ENCODE measurements at places on chromosomes 3 and 15.
A peak's percentile ranks its signal among the peaks of the same experiment; 100 is the strongest.

DNA sequence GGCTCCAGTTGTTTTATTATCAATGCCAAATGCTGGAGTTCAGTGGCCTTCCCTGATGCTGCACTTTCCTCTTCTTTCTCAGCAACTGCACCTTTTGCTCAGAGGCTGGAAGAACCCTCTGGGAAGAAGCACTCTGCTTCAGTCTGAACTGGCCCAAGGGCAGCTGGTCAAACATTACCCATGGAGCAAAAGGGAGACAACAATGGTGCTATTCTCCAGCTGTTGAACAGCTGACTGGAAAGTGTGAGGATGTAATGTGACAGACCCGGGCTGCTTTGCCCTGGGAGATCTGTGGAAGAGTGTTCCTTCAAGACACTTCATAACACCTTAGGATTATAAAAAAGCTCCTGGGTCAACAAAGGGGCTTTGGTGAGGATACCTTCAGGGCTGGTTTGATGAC, 84.9 kb downstream of the EPHB1 start:
- no peak for DNase-seq

- DNase-seq = no peak
Observed at GRCh38 chr15:56866803-56867202, 51.6 kb upstream of the TCF12 start.

DNA sequence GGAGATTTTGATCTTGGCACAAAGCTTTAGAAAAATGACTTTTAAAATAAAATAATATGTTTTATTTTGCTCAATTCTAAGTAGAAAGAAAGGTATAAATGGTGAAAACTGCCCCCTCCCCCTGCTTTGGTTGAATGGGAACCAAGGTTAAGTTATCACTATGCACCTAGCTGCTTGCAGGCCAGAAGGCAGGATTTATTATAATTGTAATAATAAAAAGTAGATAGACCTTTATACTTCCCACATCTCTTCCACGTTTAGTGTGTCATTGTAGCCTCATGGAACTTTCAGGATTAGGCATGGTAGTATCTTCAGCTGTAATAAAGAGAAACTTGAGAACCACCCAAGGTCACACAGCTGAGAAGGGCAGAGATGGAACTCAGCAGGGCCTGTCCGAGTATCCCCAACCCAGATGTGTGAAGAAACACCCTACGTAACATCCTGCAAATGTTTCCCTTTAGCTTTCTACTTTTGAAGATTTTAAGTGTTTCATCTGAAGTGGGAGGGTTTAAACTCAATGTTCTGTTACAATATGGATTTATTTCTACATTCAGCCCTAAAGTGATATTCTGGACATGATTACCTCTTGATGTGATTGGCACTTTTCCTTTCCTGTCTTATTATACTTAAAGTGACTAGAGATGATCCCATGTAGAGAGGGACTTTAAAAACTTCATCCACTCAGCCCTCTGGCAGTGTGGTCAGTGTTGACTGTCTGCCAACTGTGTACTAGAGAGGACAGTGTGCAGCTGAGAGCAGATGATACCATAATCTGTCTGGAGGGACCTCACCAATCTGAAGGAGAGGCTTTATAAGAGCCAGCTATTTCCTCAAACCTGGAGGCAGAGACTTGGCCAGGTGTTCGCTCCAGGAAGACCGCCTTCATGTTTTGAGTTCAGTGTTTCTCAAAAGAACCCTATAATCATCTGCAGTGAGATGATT, 282.5 kb upstream of the TRIM42 start:
- no peak for DNase-seq

- no peak for DNase-seq
Observed at GRCh38 chr15:99514306-99514705, 51.5 kb upstream of the MEF2A start.

GRCh38 chr3:159416856-159417255, 571.8 kb upstream of the IL12A start:
- no peak for DNase-seq

DNA sequence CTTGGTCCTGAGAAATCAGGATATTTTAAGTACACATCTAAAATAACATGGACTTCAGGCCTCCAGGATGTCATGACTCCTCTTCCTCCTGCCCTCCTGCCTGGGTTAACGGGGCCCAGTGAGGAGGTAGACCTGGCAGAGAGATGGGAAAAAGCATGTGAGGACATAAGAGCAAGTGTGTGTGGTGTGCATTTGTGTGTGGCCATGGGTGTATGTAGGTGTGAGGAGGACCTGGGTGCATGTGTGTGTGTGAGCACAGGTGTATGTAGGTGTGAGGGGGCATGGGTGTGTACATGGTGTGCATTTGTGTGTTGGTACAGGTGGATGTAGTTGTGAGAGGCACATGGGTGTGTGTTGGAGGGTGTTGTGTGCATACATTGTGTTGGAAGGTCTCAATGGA, 105.4 kb downstream of the EPHB1 start:
- no peak for DNase-seq

DNA sequence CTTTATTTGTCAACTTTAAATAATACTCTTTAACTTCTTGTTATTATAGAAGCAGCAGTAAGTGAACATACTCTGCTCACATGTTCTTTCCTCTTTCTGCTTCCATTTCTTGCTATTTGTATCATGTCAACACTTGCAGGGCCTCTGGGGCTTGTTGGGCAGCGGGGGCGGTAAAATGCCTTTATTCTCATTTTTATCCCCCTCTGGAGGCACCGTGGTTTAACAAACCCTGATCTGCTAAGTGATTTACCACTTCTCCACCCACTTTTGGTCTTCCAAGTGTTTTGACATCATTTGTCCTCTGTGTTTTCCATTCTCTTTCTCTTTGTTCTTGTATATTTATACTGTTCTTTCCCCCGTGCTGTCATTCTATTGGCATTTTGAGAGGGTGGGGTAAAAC, 33.9 kb downstream of the SCN10A start:
- no peak for DNase-seq

GRCh38 chr3:56682462-56683121, 473 bp downstream of the TASOR start:
- DNase-seq = peak; percentile 53

DNA sequence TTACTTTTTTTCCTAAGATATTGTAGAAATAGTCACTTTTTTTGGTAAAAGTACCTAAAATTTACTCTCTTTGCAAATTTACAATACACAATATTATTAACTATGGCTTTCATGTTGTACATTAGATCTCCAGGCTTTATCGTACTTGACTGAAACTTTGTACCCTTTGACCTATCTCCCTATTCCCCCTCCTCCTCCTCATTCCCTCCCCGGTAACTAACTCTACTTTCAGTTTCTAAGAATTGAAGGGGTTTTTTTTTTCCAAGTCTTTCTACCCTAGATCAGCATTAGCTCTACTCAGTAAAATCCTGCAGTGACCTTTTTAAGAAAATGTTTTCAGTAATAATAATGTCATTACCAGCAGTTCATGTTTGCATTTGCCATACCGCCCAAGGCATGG, 10.1 kb downstream of the HACL1 start:
- DNase-seq = no peak

DNA sequence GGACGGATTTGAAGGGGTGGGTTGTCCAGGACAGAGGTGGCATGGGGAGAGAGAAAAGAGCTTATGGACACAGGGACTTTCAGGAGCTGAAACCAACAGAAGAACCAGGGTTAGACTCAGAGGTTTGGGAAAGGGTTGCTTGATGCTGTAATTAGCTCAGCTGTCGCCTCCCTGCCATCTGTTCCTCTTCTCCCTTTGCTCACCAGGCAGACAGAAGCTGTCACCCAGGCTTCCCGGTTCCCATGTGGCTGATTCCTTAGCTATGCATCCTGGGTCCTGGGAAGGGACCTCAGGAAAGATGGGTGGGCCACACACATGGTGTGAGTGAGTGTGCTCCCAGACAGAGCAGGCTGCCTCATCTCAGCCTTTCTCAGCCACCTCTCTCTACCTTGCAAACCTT, 14.1 kb downstream of the PTPN23 start:
- no peak for DNase-seq

DNA sequence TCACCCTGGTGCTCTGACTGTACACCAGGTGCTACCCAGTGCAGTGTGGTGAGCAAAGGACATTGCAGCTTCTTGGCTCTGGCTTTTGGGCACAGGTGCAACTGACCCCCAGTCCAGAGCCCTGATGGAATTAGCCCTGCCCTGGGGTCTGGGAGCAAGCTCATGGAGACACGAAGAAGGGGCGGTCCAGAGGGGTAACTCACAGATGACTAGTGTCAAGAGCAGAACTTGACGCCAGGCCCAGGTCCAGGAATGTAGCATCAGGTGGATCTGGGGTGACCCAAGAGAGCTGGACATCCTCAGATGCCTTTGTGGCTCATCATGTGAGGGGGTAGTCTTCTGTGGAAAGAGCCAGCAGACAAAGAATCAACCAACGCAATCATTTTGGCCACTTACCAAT, 88.9 kb downstream of the ASB7 start:
- no peak for DNase-seq

DNA sequence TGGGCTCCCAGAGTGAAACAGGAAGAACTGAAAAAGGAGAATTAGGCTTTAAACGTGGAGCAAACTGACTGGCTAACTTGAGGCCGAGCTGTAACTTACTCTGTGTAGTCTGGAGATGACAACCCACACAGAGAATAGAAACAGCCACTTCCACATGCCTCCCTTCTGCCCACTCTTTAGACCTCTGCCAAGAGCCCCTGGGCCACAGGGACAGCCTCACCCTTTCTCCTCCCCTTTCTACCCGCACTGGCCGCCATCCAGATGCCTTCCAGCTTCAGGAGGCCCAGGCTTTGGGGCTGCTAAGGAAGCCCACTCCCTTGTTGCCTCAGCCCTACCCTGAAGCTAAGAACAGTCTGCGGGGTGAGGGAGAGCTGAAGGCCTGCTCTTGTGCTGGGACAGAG, 6.8 kb downstream of the ARHGAP31 start:
- no peak for DNase-seq

DNA sequence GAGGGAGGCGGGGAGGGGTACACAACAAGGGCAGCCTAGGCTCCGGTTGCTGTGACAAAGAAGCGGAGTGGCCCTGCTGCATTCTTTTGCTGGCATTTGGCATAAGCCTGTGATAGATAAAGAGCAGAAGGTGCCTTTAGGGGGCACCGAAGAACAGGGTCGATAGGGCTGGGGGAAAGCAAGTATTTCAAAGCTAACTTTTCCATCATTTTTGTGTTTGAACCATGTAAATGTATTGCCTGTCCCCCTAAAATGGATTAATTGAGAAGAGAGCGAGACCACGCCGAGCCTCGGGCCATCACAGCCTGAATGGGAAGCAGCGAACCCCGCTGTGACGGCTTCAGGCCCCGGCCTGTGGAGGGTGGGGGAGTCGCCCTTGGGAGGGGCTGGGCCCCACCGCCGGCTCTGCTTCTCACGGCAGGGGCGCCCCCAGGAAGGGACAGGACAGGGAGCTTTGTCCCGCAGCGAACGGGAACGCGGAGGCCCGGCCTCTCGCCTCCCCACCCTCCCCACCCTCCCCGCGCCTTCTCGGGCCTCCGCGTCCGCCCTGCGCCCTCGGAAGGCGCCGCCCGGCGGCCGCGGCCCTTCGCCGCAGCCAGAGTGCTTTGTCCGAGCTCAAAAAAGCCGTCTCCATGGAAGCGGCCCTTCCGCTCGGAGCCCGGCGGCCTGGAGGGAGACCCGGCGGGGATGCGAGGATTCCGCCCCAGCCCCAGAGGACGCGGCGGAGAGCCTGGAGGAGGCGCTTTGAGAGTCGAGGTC, 32.4 kb upstream of the ALDH1L1 start:
- DNase-seq = no peak

GRCh38 chr3:69817988-69818387, 78.7 kb downstream of the MITF start:
- DNase-seq = no peak

DNA sequence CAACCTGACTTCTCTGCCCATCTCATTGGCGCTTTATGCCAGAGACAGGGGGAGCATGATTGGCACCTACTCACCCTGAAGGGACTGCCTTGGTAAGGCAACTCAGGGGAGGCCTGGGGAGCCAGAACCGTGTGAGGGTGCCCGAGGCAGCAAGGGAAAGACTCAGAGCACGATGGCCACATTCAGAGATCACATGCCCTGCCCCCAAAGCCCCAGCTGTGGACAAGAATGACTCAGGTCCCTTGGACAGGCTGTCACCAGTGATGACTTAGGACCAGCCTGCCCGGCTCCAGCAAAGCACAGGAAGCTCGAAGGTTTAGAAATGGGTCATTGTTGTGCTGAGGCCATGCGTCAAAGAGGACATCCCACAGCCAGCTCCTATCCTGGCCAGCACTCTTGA, 49.1 kb upstream of the LIMD1 start:
- DNase-seq = no peak

- DNase-seq = no peak
Observed at GRCh38 chr3:56926243-56926946, 124.6 kb upstream of the ARHGEF3 start.

- DNase-seq = no peak
Observed at GRCh38 chr15:77028451-77029165, 33.7 kb downstream of the PSTPIP1 start.

GRCh38 chr15:89760303-89761008, 9.4 kb upstream of the MESP1 start:
- peak; percentile 20 for DNase-seq

GRCh38 chr3:33155301-33155700, 41.5 kb downstream of the CRTAP start:
- DNase-seq = no peak

GRCh38 chr3:15271785-15272381, 60.5 kb downstream of the SH3BP5 start:
- DNase-seq = peak; percentile 76

DNA sequence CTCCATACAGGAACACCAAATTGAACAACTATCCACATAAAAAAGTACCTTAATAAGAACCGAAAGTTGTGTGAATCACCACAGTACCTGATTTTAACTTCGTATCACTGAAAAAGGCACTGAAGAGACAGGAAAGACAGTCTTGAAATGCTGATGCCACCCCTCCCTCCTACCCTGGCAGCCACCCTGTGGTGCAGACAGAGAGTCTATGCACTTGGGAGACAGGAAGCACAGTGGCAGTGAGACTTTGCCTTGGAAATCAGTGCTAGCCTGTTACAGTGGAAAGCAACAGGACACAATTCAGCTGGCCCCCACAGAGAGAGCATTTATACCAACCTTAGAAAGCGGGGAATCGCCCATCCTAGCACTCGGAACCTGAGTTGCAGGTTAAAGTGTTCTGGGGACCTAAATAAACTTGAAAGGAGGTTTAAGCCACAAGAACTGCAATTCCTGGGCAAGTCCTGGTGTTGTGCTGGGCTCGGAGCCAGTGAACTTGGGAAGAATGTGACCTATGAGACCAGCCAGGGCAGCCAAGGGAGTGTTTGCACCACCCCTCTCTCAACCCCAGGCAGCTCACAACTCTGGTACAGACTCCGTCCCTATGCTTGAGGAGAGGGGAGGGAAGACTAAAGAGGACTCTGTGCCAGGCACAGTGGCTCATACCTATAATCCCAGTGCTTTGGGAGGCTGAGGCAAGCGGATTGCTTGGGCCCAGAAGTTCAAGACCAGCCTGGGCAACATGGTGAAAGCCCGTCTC, 240.1 kb downstream of the ISL2 start:
- DNase-seq = no peak

- no peak for DNase-seq
Observed at GRCh38 chr3:43606284-43606683, 15.5 kb downstream of the ANO10 start.

- DNase-seq = no peak
Observed at GRCh38 chr3:107975529-107976201, 115.2 kb downstream of the CD47 start.
